DMS79 treated with DMSO at 0.1 percent for 48 hours (cell line): ENCODE measurements at places on chromosomes 5 and 9.

DNA sequence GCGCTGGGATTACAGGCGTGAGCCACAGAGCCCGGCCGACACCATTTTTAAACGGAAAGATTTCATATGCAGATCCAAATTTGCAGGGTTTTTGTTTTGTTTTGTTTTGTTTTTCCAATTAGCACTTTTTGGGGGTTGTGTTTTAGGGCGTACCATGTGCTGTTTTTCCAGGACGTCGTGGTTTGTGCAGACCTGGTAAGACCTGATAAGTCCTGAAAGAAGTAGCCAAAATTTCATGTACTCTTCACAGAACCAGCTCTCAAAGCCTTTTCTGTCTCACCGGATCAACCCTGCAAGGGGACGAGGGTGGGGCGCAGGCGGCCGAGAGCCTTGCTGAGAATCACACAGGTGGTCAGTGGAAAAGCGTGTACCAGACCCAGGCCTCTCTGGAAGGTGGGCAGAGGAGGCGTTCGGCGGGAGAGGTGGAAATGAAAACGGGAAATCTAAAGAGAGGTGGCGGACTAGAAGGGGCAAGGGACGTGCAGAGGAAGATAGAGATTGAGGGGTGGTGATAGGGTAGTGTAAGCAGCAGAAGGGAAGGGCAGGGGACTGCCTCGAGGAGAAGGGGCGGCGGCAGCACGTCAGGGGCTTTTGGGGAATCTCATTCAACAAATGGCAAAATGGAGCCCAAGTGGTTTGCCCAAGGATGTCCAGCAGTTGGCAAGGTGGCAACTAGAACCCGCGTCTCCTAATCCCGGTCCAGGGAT is 1.1 kb upstream of the FAF2 start:
- peak; percentile 2 for DNase-seq

GRCh38 chr9:70499621-70500020 is 85.2 kb upstream of the KLF9 start:
- DNase-seq = no peak

DNA sequence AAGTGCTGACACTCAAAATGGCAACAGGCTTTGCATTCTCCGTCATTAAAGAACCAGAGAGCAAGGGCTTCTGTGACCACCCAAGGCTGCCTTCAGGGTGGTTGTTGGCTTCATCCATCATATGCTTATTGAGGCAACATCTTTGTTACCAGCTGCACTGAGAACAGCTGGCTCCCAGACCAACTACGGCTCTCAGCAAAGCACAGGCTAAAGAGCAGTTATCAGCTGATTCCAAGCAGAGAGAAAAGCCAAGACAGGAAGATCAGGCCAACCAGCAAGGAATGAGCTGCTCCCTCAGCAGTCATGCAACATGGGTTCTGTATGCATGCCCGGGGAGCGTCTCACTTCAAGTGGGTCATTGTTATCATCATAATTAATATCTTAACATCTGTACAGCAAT is 358.9 kb downstream of the ACTL7B start:
- no peak for DNase-seq

GRCh38 chr5:165477546-165477945 is 1972.1 kb downstream of the MAT2B start:
- no peak for DNase-seq

GRCh38 chr5:135248801-135249231 is 150.2 kb downstream of the MACROH2A1 start:
- no peak for DNase-seq

GRCh38 chr9:15200111-15200510 is 106.9 kb downstream of the TTC39B start:
- DNase-seq = no peak

DNA sequence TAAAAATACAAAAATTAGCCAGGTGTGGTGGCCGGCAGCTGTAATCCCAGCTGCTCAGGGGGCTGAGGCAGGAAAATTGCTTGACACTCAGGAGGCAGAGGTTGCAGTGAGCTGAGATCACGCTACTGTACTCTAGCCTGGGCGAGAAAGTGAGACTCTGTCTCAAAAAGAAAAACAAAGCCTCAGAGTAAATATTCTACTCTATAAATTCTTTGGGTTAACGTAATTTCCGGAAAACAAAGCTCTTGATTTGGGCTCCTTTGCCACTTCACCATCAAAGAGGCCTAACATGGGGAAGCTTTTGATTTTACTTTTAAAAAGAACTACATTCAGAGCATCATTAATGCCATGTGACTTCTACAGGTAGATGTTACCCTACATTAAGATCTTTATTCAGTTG is 103.1 kb downstream of the SERINC5 start:
- no peak for DNase-seq

- DNase-seq = no peak
These were observed 76.8 kb downstream of the PTPN3 start for GRCh38 chr9:109421026-109421970.

DNA sequence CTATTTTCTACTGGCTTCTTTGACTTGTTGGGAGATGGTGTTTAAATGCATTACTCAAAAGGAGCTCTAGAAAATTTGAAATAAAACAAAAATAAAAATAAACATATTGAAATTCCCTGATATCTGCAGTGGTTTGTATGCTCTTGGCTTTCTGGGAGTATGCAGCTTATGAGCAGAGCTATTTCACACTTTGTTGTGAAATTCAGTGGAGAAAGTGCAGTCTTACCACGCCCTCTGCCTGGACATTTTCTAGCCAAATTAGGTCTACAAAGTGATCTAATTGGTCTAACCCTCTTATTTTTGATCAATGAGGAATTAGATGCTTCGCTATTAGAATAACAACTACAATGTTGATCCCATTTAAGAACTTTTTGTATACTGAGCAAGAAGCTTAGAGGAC is 66.8 kb downstream of the INSYN2B start:
- no peak for DNase-seq

DNA sequence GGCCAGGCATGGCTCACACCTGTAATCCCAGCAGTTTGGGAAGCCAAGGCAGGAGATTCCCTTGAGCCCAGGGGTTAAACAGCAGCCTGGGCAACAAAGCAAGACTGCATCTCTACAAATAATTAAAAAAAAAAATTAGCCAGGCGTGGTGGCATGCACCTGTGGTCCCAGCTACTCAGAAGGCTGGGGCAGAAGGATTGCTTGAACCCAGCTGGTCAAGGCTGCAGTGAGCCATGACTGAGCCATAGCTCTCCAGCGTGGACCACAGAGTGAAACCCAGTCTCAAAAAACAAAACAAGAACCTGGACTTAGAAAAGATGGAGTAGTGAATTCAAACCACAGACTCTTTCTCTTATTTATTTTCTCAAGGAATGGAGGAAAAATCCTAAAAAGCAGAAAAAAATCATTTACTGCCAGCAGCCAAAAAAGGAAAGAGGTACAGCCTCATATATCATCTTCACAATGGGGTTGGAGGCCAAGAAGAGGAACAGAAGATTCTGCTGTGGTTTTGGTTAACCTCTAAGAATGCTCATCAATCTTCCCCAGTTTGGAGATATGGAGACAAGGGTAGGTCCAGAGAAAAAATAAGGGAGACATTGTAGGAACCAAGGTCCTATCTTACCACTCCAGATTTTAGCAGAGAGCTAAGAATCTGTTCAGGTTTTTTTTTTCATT is 40.0 kb upstream of the MYO10 start:
- no peak for DNase-seq

- no peak for DNase-seq
These were observed 49.1 kb downstream of the MACROH2A1 start for GRCh38 chr5:135349886-135350285.

GRCh38 chr9:93576258-93577077 is at the start of gene PHF2:
Gene PHF2 (plus strand): TSS chr9:93576584. CDS start chr9:93576774, 190 bp downstream.
- DNase-seq = no peak

DNA sequence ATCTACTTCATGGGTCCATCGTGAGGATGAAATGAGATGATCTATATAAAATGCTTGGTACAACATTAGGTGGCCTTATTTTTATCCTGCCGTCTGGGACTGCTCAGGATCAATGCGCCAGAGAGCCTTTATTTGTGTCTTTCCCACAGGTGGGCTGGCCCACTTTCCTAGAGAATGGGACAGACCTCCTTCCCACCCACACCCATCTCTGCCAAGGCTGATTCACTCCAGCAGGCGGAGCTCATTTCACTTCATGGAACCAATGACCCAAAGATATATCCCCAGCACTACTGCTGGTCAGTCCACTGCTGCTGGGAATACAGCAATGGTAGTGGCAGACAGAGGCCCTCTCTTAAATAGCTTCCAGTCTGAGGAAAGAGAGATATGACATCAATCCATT is 35.7 kb downstream of the TGFBI start:
- DNase-seq = no peak

- DNase-seq = no peak
These were observed 539.5 kb downstream of the EBF1 start for GRCh38 chr5:158560170-158560569.

- DNase-seq = no peak
These were observed 127.9 kb downstream of the ADAMTS2 start for GRCh38 chr5:179217356-179217755.

- DNase-seq = no peak
These were observed 4.8 kb upstream of the C5orf47 start for GRCh38 chr5:173984218-173984617.

GRCh38 chr5:116440457-116441001 is 134.1 kb downstream of the SEMA6A start:
- no peak for DNase-seq

DNA sequence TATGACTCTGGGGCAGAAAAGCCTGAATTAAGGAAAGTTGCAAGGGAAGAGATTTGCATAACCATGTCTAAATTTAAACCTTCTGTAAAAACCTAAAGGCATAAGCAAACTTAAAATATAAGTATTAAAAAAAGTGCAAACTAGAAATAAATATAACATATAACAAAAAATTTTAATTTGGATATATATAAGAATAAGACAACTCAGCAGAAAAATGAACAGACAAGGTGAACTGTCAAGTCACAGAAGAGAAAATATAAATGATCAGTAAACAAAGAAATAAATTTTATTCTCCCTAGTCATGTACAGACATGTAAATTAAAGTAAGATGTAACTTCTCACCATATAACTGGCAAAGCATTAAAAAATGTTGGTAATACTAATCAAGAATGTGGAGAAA is 37.0 kb downstream of the C5orf22 start:
- DNase-seq = no peak

DNA sequence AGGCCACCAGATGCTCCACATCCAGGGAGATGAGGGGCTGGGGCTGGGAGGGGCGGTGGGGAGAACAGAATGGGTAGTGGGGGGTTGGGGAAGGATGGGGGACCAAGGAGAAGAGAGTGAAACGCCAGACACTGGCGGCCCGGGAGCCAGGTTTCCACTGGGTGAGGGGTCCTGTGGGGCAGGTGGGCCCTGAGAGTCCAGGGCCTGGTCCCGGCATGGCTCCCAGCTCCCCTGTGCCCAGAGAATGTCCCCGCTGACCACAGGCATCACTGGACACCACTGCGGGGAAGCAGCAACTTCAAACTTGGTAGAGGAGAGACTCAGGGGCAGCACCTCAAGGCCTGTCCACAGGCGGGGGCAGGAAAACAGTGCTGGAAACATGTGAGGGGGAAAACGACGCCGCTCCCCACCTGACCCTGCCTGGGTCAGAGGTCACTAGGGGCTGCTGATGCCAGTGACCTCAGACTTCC is 13.2 kb downstream of the NINJ1 start:
- no peak for DNase-seq

DNA sequence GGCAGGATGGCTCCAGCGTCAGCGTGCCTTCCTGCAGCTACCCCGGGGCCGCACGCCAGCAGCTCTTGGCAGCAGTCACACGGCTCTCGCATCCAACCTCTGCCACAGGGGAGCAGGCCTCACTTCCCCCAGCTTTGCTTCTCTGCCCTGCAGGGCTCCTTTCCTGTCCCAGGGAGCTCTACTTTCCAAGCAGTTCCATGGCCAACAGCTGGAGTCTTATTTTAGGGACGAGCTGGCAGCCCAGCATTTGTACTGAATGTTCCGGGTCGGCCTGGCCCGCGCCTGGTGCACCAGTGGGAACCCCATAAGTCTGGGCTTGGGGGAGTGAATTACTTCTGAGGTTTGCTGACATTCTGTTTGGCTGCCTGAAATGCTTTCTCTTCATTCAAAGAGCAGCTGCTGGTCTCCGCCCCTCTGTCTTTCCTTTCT is 34.6 kb downstream of the GADD45G start:
- no peak for DNase-seq

DNA sequence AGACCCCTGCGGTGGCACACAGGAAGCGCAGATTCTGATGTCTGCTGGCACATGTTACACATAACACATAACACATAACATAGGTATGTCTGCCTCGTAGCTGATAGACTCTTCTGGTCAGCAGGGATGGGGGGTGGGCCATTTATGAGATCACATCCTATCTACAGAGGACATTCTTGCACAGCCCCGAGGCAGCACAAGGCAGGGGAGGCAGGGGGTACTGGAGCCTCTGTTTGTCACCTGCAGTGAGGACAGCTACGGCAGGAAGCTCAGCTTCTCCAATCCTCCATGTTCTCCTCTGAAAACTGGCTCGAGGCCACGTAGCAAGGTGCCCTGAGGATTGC is 16.7 kb upstream of the MED10 start:
- DNase-seq = no peak

- no peak for DNase-seq
These were observed 205.9 kb downstream of the NSG2 start for GRCh38 chr5:174251305-174252000.

DNA sequence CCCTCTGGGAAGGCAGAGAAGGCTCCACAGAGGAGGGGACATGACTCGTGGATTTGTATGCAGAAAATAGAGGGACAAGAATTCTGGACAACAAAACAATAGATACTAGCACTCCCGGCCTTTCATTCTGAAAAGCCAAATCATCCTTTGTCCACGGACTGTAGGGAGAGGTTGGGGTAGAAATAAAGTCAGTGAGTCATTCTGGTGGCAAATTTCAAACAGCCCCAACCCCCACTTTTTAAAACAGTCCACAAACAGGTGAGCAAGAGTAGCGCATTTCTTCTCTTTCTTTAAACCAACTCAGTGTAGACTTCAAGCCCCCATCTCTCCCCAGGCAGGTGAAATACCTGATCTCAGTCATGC is 56.1 kb downstream of the PTPDC1 start:
- no peak for DNase-seq

DNA sequence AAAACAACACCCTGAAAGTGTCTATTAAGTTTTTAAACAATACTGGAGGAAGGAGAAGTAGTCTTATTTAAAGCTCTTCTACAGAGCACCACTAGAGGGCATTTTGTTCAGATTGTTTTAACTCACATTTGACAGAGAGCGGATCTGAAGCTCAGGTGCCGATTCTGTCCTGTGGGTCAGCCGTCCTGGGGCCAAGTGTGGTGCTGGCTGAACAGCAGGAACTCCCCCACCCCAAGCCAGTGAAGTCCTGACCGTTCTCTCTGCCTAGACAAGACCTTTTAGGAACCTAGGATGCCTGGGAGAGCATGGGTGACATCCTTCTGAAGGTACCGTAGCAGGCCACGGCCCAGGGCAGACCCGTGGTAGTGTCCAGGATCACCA is 3.9 kb downstream of the EXOC3 start:
- peak; percentile 16 for DNase-seq

DNA sequence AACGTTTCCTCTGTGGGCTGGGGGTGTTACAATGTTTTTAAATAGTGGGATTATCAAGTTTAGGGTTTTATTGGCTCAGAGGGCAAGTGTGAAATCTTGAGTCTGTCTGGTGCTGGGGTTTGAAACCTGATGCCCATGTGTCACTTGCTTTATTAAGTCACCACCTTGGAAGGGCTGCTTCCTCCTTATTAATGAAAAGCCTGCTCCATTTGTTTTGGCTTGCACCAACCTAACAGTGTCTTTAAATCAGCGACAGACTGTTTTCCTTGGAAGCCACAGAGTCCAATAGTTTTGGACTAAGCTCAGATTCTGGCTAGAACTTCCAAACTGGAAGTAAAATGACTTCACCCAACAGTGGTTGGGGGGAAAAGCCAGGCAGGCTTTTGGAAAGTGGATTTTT is 10.7 kb upstream of the PALM2AKAP2 start:
- no peak for DNase-seq

- DNase-seq = no peak
These were observed 74.2 kb downstream of the MAMDC2 start for GRCh38 chr9:70117835-70118319.
